ENCODE measurements at places on chromosomes 6 and 20.

DNA sequence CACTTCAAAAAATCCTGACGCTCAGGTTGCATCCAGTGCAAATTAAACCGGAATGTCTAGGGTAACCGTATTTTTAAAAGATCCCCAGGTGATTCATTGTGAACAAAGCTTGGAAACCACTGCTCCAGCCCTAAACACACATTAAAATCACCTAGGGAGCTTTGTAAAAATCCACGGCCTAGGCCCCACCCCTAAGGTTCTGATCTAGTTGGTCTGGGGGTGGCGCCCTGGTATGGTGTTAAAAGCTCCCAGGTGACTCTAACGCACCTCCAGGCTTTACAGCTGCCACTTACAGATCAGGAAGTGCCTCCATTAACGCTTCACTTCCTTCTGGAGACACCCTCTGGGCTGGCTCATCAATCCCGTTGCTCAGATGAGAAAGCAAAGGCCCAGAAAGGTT is 92.2 kb downstream of the GRM4 start:
- DNase-seq: peak; percentile 64

DNA sequence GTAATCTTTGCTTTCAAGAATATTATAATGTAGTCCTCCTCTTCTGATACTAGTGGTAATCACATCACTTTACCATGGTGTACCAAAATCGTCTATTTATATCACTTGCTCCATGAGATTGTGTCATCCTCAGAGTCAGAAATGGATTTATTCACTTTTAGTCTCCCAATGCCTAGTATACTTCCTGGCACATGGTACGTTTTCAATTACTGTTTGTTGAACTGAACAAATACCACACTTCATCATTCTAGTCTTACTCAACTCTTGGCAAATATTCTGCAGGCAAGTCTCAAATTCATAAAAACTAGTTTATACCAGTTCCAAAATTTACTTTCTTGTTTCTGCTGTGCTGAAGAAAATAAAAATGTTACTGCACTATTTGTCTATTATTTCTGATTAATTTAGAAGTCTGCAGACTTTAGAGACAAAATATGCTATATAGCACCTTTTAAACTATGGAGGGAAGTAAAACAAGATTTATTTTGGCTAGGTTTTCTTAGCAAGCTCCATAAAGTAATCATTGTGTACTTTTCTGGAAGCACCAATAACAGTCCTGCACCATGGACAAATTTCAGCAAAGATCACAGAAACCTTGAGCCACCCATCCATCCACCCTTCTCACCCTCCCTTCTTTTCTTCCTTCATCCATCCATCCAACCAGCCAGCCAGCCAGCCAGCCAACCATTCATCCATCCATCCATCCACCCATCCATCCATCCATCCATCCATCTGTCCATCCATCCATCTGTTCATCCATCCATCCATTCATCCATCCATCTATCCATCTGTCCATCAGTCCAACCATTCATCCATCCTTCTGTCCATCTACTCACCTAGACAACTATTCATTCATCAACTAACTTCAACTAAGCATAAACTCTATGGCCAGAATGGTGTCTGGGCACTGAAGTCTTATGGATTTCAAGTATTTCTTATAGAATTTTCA is 102.1 kb upstream of the STMND1 start:
- DNase-seq: no peak

DNA sequence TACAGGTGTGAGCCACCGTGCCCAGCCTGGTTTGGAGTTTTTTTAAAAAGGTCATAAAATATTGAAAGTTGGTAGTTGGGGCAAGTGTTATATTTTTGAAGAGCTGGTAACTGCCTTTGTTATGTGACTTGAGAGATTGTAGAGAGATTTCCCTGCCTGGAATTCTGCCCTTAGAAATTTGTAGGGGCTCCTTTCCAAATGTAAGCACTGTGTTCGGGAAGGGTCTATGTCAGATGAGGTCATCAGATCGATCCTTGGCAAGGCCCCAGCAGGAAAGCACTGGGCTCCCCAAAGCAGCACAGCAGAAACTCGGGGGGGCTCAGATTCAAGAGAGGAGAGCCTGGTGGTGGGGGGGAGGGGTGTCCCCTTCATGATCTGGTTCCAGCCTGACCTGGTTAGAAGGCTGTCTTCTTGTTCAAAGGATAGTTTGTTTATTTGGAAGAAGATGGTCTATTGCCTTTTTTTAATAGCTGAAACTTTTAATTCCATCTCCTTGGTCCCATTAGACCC is 220.2 kb downstream of the UST start:
- DNase-seq: no peak

DNA sequence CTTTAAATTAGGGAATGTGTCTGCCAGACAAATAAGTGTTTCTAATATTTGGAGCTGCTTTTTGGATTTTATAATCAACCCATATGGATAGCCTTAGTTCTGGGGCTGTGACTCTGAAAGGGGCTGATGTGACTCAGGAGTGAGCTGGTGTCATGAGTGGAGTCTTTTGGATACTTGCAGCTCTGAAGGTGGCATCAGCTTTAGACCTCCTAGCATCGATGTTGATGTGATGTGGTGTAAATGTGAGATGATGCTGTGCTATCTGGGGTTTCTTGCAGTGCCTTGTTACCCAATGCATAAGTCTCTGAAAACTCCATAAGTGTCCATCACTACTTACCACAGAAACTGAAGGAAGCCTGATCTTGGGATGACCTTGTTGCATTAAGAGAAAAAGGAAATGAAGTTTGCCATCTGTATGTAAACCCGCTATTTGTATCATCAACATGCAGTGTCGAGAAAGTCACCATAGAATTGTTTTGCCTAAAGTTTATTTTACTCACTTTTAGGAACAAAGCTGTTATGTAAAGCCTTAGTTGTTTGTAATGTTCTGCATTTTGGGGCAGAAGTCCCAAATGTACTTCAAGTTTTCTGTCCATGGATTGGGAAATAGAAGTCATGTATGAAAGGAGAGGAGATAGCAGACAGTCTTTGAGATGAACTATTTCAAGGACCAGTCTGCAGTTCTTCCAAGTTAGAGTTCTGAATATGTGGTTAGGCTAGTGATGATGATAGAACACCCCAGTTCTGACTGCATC is 8.0 kb downstream of the FOXO3 start:
- no peak for DNase-seq

DNA sequence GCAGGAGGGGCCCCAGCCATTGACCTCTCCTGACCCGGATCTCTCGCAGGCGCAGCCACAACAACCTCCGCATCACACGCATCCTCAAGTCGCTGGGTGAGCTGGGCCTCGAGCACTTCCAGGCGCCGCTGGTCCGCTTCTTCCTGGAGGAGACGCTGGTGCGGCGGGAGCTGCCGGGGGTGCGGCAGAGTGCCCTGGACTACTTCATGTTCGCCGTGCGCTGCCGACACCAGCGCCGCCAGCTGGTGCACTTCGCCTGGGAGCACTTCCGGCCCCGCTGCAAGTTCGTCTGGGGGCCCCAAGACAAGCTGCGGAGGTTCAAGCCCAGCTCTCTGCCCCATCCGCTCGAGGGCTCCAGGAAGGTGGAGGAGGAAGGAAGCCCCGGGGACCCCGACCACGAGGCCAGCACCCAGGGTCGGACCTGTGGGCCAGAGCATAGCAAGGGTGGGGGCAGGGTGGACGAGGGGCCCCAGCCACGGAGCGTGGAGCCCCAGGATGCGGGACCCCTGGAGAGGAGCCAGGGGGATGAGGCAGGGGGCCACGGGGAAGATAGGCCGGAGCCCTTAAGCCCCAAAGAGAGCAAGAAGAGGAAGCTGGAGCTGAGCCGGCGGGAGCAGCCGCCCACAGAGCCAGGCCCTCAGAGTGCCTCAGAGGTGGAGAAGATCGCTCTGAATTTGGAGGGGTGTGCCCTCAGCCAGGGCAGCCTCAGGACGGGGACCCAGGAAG is 4.5 kb upstream of the COL9A3 start:
- no peak for DNase-seq

DNA sequence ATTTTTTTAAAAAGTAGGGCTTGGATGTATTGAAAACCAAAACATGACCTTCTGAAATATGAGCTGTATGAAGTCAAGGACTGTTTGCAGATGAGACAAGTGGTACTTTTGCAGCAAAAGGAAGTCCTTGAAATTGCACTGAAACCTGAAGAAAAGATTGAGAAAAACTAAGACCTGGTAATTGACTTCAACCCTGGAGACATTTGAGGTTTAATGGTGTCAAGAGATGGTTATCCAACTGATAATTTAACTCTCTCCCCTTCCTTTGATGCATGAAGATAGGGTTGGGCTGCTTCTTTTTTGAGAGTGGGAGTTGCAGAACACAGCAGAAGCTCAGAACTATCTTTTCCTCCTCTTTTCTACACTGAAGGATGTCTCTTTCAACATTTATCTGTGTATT is 180.9 kb upstream of the DTNBP1 start:
- peak; percentile 41 for DNase-seq

GRCh38 chr6:136012943-136013342 is 161.4 kb downstream of the PDE7B start:
- DNase-seq: no peak

- no peak for DNase-seq
Measured at GRCh38 chr6:14390805-14391204, 273.2 kb downstream of the CD83 start.

GRCh38 chr20:49237531-49237930 is 18.3 kb downstream of the DDX27 start:
- no peak for DNase-seq
